Stimulated activated CD8-positive, alpha-beta memory T cell treated with anti-CD3 and anti-CD28 coated beads, Interleukin-7, amount 100 ng/mL, for 1 hour (primary cell): ENCODE measurements at places on chromosomes 1 and 21.

DNA sequence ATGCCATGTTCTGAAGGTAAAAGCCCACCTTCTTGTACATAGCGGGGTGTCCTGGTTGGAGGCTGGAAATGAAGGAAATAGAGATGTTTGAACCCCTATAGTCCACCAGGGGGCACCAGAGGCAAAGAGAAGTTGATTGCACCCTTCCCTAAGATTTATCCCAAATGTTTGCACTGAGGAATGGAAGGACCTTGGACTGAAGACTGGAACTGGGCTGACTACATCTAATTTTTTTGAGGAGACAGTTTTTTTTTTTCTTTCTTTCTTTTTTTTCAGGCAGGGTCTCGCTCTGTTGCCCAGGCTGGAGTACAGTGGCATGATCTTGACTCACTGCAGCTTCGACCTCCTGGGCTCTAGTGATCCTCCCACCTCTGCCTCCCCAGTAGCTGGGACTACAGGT, 55.3 kb upstream of the EIF4G3 start:
- no peak for DNase-seq

DNA sequence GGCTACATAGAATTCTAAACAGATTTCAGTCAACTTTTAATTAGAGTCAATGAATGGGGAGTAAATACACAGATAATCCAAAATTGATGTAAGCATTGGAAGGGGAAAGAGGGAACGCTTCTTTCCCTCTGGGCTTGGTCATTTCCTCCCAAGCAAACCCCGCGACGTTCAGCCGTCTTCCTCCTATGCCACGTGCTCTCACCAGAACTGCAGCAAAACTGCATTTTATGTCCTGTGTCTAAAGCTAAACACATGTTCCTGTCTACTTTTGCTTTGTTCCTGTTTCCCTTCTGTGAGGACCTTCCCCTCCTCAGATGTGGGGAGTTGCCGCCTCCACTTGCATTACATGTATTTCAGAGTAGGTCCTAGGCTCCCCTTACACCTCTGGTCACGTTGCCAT, 27.2 kb downstream of the UTP25 start:
- no peak for DNase-seq

- DNase-seq = no peak
These were observed 19.4 kb downstream of the RPS6KC1 start for GRCh38 chr1:213070406-213070805.

DNA sequence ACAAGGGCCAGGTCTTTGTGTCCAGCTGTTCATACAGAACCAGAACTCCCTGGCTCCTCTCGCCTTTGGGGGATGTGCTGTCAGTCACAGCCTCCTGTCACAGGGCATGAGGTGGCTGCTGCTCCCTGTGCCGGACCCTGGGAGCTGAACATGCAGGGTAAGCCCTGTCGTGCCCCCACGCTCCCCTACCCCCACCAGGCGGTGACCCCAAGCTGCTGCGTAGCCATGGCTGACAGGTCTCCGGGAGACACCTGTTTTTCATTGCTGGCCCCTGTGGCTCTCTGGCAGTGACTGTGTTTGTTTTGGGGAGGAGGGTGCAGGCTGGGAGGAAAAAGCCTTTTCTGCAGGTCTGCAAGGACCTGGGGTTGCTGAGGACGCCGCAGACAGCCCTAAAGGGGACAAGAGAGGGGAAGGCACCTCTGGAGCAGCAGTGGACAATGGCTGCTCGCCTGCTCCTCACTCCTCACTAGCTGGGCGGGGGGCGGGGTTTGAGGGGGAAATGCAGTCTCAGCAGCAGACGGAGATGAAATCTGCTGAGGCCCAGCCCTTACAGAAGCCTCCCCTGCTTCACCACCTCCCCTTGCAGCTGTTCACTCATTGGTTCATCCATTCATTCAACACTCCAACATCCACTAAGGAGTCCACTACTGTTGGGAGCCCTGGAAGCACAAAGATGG, 81.4 kb downstream of the TRABD2B start:
- no peak for DNase-seq

DNA sequence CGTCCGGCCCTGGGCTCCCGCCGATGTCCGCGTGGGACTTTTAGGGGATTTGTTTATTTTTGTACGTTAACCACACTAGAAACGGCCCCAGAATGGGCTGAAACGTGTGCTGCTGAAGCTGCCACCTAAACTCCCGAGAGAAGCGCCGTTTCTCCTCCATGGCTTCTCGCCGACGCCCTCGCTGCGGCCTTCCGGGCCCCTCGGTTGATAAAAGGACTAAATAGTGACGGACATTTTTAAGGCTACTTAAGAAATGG, 678 bp upstream of the PTTG1IP start:
- DNase-seq = no peak

GRCh38 chr1:37148663-37149062, 114.3 kb upstream of the GRIK3 start:
- DNase-seq = no peak

DNA sequence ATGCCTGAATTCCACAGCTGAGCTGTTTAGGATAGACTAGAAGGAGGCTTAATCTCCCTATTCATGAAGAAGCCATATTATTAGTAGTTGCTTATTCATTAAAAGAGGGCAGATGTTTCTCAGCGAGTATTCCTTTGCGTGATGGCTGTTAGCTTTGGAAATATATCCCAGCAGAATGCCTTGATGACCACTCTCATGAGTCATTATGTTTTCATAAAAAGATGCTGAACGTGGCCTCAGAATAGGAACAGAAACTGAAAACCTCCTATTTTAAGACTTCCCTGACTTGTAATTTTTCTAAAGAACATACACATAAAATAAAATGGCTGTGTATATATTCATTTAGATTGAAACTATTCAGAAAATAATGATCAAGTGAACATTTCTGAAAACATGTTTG, 9.6 kb upstream of the PLA2G4A start:
- DNase-seq = no peak
